Right hindlimb (tissue), 1 donor: ENCODE measurements at places on chromosomes 2 and 18.

- DNase-seq = no peak
Observed at GRCh38 chr18:68033466-68033865, 516.9 kb upstream of the DSEL start.

DNA sequence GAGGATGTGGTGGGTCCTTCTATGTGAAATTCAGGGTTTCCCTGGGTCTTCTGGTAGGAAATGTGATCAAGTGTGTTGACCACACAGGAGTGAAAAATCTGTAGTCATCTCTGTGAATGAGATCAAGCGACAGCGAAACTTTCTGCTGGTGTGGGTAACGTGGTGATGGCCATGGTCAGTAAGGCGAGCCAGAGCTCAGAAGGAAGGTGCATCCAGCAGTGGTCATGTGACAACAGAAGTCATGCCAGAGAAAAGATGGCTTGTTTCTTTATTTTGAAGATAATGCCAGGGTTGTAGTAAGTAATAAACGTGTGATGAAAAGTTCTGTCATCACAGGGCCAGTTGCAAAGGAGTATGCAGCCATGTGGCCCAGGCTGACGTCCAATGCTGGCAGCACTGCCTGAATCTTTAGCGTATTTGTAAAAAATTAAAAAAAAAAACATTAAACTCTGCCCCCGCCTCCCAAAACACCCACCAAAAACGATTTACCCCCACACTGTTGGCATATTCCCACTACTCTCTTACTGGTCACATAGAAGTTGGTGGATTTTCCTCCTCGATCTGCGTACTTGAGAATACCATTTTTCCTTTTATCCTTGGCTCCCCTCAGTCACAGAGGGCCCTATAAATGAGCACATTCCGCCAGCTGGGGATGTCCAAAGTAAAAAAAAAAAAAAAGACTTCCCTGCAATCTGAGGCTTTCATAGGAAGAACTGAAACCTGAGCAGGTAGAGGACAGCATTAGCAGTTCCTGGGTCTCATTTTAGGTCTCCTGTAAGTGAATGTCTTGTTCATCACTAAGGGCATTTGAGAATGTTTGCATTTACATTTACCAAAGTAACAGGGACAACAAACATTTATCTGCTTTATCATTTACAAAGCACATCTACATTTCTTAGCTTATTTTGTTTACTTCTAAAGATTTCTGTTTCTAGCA is 70.6 kb downstream of the SLC4A3 start:
- DNase-seq = no peak

DNA sequence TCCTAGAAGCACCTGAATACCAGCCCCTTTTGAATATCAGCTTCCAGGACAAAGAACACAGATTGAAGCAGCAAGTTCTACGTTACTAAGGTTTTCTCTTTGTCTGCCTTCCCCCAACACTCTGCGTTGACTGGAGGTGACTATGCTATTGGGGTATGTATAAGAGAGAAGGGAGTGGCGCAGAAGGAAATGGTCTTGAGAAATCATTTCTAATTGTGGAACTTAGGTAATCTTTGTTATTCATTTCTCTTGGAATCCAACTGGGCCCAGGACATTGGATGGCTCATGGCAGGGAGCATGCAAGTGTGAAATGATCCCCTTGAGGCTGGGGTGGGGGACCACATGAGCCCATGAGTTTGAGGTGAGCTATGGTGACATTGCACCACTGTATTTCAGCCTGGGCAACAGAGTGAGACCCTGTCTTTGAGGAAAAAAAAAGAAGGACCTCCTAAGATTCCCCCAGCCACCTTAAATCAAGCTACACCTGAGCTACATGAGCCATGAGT is 29.7 kb downstream of the XDH start:
- no peak for DNase-seq

DNA sequence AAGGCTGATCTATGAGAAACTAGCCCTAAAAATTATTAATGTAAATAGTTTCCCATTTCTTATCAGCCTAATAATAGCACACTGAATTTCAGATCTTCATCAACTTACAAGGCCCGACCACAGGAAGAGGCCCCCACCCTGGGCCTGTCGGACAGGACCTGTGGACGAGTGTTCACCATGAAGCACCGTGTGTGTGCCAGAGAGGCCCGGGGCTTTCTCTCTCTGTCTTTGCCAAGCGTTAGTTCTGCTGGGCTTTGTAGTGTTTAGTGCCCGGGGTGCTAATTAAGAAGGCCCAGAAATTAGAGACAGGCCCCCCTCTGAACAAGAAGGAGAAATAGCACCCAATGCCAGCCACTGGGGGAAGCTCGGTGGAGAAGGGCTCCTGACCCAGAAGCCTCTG is 265.7 kb downstream of the TWIST2 start:
- DNase-seq = no peak

- no peak for DNase-seq
Observed at GRCh38 chr2:35548171-35548570, 807.4 kb upstream of the CRIM1 start.
